Pulmonary artery endothelial cell (primary cell): ENCODE measurements at places on chromosomes 1 and 21.

DNA sequence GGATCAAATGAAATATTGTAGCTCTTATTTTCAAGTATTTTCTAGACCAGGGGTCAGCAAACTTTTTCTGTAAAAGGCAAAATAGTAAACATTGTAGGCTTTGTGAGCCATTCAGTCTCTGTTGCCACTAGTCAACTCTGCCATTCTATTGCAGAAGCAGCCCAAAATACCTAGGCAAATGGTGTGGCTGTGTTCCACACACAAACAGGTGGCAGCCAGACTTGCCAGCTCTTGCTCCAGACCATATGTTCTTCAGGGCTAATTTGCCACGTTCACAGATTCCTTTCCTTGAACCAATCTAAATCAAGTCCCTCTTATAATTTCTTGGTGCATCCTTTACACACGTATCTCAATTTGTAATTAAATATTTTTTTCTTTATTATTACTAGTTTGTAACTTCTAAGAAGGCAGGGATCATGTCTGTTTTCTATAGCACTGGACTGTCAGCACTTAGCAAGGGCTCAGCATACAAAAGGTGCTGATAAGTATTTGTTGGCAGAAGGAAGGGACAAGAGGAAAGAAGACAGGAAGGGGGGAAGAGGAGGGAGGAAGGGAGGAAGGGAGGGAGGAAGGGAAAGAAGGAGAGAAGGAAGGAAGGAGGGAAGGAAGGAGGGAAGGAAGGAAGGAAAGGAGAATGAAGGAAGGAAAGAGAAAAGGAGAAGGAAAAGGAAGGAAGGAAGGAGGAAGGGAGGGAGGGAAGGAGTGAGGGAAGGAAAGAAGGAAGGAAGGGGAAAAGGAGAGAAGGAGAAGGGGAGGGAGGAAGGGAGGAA, 106.5 kb upstream of the EDEM3 start:
- no peak for DNase-seq

- no peak for DNase-seq
Measured at GRCh38 chr1:53391982-53392381, 64.1 kb upstream of the LRP8 start.

- DNase-seq, result no peak
Measured at GRCh38 chr1:56399326-56399725, 180.0 kb downstream of the PLPP3 start.

DNA sequence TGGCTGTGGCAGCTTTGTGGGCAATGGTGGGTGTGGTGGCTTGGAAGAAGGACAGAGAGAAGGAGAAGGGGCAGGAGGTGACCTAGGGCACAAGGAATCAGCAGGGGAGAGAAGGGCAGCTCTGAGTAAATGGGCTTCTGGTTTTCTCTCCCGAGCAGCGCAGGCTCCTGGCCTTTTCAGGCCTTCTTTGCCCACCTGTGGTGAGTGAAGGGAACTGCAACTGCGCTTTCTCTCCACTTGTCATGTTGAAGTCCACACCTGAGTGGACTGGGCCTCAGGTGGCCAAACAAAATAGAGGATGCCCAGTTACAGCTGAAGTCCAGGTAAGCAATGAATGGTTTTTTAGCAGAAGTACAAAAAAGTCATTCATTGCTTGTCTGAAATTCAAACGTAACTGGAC, 29.4 kb upstream of the KCNA10 start:
- no peak for DNase-seq
